ENCODE measurements at places on chromosomes 12 and 14.

DNA sequence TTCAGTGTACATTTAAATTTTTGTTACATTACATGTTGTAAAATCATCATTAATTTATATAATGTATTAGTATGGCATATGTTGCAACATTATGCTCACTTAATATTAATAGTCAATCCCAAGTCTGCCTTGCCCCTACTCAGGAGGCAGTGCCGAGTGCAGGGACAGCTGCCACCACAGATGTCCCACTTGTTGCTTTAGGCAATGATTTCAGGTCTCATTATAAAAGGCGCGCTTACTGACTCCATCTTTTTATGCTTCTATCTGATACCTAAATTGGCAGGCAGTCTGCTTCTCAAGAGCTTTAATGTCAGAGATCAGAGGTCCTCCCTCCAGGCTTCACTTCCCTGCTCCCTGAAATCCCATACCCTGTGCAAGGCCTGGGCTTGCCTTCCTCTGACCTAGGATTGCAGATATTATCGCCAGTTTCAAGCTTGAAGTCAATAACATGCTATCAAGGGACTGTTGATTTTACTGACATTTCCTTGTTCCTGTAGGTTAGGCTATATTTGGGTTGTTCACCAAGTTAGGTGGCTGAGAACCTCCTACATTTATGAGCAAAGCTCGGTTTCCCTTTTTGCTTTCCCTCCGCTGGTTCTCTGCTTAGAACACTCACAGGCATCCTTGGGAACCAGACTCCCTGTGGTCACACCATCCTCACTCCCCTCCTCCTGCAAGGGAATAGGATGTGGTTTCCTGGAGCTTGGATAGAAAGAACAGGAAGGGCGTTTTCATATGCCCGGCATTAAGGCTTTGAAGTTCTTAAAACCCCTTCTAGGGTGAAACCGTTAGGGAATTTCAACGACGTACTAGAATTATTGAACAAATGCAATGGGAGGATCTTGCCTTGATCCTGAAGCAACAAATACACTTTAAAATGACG is 208.4 kb upstream of the FKBP4 start:
- DNase-seq = no peak

GRCh38 chr14:53692885-53693284 is 263.7 kb downstream of the BMP4 start:
- DNase-seq = peak; percentile 78

DNA sequence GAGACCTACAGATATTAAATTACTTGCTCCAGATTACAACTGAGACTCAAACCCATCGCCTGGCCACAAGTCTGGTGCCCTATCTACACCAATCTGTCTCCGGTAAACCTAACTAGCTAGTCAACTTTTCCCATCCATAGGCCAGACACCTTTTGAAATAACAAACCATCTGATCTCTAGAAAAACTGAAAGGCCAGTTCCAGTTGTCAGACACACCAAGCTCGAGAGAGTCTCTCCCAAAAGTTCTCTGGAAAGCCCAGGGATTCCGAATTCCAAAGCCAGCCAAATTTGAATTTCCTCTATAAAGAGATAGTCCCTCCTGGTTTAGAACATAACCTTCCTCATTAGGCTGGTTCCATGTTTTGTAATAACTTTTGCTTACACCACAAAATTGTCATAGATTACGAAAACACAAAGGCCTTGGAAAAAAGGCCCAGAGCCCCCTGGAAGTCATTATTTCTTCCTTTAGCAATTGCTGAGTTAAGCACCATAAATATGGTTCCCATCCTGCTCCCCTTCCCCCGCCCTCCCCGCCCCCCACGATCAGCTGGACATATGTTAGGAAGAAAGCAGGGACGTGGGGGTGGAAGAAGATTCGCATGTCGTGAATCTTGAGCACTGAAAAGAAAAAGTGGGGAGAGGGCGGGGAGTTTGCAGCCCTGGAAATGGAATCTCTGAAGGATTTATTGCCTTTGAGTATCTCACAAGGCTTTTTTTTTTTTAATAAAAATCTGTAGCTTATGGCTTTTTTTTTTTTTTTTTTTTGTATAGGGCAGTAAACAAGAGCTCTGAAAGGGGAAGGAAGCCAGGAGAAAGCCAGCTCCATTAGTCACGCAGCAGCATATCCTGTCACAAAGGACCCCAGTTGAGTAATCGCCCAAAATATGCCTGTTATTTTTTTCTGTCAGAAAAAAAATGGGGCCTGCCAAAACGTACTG is 110.4 kb downstream of the ZFP36L1 start:
- DNase-seq = no peak

DNA sequence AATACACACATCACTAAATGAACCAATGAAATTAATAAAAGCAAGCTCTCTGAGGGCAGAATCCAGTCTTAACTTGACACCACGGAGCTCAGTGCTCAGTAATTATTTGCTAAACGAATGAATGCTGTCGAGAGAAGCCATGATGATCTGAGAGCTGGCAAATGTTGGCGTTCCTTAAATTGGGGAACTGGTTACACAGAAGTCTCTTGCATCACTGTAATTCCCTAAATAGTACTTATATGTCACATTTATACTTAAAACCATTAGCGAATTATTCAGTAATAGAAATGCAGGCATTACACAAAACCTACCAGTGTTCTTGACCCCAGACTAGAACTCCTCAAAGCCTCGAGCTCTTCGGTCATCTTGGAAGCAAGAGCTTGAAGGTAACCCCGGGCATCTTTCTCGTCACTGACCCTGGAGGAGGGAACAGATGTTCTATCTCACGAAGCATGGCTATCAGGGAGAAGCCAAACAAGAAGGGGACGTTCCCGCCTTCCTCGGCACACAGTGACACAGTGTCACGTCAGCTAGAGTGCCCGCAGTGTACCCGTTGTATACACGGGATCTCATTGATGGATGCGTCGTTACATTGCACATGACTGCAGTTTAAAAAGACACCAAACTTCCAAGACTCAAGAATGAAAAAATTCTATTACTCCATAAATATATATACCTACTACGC is 43.6 kb downstream of the AMN start:
- no peak for DNase-seq

- peak; percentile 68 for DNase-seq
These were observed 4.6 kb downstream of the MTRFR start for GRCh38 chr12:123237646-123238329.

DNA sequence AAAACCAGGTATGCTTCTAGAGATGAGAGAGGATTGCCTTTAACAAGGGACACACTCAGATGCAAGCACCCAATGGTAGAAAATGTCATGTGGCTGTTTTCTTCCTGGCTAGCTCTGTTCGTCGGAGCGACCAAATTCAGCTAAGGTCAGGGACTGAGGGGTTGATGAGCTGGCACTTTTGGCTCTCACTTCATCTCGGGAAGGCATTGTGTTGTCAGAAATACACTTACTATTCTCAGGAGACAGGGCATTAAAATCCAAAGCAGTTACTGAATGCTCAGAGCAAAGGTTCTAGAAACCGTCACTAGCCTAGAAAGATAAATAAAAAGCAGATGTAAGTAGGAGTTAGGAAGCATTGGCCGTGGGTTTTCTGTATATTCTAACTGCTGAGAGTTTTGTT is 275.7 kb upstream of the SSTR1 start:
- no peak for DNase-seq

DNA sequence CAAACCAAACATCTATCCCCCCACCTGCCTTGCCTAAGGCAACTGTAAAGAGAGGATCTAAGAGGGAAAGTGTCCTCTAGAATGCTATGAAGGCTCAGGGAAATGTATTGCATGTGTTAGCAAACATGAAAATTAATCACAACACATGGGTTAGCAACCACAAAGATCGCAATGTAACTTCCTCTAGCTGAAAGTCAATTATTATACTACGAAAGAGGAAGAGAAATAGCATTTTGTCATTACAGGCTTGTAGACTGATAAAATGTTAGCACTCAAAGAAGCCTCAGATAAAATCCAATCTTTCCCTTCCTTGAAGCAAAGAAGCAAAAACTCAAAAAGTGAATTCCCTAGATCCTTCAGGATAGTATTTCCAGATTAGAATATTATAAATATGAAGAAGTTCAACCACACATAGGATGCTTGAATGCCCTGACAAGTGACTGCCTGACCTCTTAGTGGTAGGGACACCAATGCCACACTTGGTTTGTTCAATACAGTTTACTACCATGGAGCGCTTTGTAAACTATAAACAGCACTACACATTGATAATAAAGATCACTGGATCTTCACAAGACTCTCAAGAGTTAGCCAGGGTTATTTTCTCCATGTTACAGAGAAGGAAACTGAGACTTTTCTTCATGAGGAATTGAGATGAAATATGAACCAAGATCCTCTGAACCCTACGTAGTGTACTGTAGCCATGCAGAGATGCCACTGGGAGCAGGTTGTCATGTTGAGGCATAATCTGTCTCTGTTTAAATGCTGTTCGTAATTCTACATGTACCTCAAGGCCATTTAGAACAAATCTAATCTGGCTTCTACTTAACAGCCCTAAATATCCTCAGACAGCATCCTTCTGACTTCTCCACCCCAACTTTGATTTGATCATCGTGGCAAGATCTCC is 100.7 kb downstream of the ITPR2 start:
- no peak for DNase-seq

GRCh38 chr14:50002926-50003212 is 110.0 kb downstream of the ARF6 start:
- DNase-seq = no peak

DNA sequence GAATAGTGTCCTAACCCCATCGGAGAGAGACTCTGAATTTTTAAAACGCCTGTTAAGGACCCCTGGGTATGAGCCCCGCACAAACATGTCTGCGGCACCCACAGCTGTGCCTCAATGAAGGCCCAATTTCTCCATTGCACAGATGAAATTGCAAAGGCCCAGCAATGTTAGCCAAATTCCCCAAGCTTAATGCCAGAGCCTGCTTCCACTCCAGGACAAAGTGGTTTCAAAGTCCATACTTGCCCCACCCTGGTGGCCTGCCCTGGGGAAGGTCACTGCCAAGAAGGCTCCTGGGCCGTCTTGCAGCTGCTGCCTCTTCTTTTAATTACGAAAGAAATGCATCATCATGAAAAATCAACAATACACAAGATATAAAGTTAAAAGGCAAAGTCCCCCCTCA is 1179.7 kb downstream of the VRK1 start:
- DNase-seq = no peak

DNA sequence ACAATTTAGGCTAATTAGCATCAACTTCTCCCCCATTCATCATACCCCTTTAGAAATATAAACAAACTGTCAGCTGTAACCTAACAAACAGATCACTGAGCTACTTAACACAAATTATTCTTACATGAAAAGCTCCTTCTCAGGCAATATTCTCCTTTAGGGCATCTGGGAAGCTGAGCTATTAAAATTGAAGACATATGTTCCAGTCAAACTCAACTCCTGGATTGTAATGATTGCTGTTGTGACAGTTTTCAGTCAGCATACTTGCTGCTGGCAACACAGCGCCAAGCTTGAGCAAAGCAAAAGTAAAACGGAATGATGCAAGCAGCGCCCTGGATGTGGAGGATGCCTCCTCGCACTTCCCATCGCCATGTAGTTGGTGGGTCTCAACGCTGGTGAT is 82.4 kb downstream of the SLC25A21 start:
- DNase-seq = no peak

- DNase-seq = peak; percentile 23
These were observed 132.7 kb downstream of the PAPOLA start for GRCh38 chr14:96634896-96635295.

DNA sequence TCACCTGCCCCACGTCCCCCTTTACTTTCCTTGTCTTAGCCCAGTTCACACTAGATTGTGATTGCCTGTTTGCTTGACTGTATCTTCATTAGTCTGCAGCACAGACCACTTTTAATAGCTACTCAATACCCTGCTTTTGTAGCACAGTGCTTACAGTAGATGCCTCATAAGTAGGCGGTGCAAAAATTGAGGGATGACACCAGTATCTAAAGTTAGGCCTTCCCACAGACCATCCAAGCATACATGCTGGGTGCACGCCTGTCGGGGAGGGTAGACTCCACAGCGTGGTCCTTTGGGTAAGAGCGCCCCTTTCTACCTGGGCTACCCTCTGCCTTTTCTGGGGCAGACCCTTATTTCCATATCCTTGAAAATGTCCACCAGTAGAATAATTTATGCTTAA is 140.8 kb downstream of the GCH1 start:
- no peak for DNase-seq

DNA sequence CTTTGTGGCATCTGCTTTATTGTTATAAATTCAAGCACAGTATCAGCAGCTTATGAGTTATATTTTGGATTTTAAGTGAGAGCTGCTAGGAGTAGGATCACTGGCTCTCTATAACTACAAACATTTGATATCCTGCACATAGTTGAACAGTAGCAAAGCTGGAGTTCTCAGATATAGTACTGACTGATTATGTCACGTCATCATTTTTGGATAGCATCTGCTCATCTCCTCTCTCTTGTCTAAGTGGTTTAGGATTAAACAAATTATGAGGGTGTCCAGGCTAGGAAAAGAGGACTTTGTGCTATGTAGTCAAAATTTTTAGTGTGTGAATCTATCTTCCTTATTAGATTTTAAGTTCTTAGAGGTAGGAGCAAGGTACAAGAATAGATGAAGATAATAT is 18.4 kb downstream of the PPP4R4 start:
- no peak for DNase-seq

DNA sequence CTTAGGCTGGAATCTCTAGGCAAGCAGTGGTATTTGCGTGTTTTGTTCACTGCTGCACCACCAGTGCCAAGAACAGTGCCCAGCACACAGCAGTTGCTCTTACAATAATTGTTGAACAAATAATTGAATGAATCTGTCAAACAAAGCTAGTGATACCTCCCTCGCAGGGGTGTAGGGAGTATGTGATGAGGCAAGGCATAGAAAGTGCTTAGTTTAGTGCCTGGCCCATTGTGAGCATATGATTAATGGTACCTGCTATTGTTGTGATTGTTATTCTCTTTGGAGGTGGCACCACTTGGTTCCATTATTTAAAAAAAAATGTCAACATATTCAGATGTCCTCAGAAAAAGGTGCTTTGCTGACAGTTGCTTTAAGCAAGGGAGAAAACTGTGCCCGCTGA is 210.1 kb upstream of the TBX3 start:
- no peak for DNase-seq

All from SHP77 (cell line).